Stimulated activated CD8-positive, alpha-beta memory T cell treated with anti-CD3 and anti-CD28 coated beads, Interleukin-12 subunit alpha, Interleukin-12 subunit beta, amount 100 ng/mL, for 4 hours (primary cell): ENCODE measurements at places on chromosomes 12 and 14.

GRCh38 chr12:27972721-27973120, at the start of gene PTHLH:
Gene PTHLH (minus strand): TSS chr12:27972733. CDS start chr12:27969494, 3,239 bp downstream.
- no peak for DNase-seq

- DNase-seq = no peak
These were observed 10.4 kb upstream of the RND1 start for GRCh38 chr12:48875944-48876515.

GRCh38 chr14:97100306-97100705, 303.1 kb downstream of the VRK1 start:
- DNase-seq = no peak

- no peak for DNase-seq
These were observed 906 bp downstream of the LARP4 start for GRCh38 chr12:50401500-50402081.

DNA sequence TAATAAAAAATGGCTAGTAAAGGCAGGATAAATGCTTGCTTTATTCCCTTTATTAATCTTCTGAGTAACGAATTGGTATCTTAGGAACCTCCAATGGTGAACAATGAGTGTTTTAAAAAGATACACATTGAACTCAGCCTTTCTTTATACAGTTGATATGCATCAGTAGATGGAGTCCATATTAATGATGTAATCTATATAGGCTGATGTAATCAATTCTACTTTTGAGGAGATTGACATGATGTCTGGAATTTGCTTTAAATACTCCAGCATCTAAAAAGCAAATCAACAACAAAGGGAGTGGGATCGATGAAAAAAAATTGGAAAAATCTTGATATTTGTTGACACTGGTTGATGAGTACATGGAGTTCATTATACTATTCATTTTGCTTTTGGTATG, 106.2 kb downstream of the ANO4 start:
- no peak for DNase-seq

DNA sequence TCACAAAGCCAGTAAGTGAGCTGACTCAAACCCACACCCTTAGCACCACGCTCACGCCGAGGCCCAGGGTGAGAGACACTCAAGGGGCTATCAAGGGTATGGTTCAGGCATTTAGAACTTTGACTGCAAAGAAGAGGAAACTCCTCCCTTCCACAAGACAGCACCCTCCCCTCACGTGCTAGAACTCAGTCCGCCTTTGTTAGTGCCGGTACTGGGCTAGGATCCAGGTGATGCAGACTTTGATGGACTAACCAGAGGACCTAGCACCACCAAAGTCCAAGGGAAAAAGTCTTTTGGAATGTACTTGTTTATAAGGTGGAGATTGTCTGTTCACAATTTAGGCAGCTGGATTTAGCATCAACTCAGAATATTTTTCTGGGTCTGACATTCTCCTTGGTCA, 33.7 kb downstream of the VWF start:
- no peak for DNase-seq

- DNase-seq = no peak
These were observed 38.0 kb upstream of the RAP1B start for GRCh38 chr12:68572661-68573060.

GRCh38 chr14:64410084-64410774, 22.1 kb downstream of the MTHFD1 start:
- DNase-seq = no peak
